NCI-H524 treated with DMSO at 0.1 percent for 48 hours (cell line): ENCODE measurements at places on chromosomes 3 and 15.

GRCh38 chr3:179853176-179853575 is 183.6 kb downstream of the PEX5L start:
- no peak for DNase-seq

- no peak for DNase-seq
These were observed 59.1 kb upstream of the SLC6A1 start for GRCh38 chr3:10933470-10933804.

GRCh38 chr3:136909187-136909586 is 47.2 kb downstream of the NCK1 start:
- no peak for DNase-seq

DNA sequence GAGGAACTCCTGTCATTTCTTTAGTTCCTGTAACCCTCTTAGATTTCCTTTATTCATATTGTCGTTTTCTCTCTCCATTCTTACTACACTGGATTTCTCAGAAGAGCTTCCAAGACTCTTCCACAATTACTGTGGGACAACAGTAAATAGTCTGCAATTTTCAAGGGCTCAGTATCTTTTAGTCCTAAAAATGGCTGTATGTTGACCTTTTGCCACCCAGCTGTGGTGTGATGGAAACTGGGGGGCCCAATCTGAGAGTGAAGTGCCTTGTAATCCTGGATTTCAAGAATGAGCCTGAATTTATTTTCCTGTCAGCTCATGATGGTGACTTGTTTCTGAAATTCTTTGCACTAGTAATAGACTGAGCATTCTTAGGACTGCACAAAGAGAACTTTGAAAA is 277.6 kb upstream of the RASGRP1 start:
- no peak for DNase-seq

- no peak for DNase-seq
These were observed 28.1 kb upstream of the MRPL3 start for GRCh38 chr3:131530843-131531242.

GRCh38 chr3:119873646-119874045 is 91.7 kb downstream of the NR1I2 start:
- DNase-seq = no peak

DNA sequence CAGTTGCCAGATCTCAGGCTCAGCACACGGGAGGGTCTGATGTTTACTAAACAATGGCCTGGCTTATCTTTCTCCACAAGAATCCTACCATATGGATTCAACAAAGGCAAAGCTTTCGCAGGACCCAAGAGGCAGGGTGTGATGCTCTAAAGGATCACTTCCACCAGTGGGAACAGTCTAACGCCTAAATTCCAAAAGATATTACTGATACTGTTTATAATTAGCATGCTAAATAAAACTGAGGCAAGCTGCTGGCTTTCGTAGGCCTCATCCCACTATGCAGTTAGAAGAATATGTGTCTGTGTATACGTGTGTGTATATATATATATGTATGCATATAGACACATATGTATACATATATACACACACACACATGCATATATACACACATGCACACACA is 22.3 kb downstream of the RORA start:
- no peak for DNase-seq

GRCh38 chr3:12513694-12514446 is 29.6 kb downstream of the TSEN2 start:
- DNase-seq = no peak

DNA sequence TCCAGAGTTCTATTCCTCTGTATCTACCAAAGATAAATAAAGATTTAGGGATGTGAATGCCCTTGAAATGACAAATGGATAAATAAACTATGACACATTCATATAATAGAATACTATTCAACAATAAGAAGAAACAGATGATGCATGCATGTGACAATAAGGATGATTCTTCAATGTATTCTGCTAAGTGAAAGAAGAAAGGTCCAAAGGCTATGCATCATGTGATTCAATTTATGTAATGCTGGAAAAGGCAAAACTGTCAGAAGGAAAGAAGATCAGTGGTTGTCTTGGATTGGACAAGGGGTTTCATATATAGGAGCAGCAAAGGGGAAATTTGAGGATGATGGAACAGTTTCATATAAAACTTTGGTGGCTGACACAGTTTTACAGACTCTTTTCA is 32.6 kb upstream of the CHRNA7 start:
- no peak for DNase-seq

DNA sequence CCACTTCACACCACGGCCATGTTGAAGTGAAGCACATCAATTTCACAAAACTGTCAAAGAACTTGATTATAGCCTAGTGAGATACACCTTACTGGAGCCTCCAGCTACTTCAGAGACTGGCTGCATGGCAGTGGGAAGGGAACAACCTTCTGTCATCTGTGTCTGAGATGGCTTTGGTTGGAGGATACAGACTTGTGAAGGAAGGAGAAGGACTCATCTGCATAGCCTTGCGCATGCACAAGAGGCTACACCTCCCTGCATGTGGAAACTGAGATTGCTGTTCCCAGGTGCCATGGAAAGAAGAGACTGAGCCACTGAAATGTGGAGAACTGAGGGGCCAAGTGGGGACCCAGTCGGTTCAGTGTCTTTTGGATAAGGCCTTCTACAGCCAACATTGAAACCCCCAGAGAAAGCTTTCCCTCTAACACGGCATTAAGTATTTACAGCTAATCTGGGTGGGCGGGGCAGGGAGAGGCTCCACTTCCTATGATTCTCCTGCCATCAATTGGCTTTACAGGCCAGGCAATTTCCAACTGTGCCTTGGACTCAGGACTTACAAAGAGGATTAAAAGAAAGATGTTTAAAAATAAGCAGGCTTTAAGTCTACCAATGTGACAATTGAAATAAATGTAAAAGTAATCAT is 58.8 kb downstream of the IL16 start:
- no peak for DNase-seq

GRCh38 chr15:42729409-42729808 is 7.5 kb downstream of the CDAN1 start:
- DNase-seq = no peak

DNA sequence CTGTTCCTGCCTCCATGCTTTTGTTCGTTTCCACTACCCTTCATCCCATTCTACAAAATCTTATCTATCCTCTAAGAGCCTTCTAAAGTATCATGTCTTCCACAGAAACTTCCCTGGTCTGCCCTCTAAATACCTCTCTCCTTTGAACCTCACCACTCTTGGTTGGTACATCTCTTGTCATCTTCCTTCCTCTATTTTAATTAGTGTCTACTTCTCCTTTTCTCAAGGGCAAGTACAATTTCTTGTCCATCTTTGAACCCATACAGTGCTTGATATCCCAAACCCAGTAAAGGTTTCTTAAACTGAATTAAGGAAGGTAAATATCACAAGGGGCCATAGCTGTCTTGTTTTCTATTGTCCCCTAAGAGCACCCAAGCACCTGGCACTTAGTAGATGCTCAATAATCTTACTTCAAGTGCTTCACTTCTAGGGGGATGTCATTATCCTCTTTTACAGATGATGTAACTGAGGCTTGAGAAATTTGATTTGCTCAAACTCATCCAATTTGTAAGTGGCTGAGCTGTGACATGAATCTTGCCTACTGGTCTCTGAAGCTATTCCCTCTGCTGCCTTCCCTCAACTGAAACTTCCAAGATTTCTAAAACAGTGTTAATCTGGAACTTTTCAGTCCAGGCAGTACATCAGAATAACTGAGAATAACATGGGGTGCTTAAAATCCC is 2.6 kb upstream of the DAPK2 start:
- DNase-seq = no peak

DNA sequence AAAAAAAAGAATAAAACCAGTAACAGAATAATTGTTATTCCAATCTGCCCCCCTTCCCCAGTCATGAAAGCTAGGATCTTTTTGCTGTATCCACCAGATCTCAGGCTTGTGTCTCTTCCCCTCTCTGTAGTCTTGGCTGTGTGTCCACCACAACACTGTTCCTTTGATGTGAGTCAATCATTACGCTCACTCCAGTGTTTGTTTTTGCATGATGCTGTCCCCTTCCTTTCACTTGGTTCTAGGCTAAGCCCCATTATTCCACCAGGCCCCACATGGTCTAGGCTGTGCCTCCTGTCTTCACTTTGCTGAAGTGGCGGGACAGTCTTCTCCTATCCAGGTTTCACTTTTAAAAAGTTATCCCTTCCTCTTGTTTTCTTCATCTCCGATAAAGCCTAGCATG is 13.6 kb downstream of the ACKR2 start:
- DNase-seq = no peak

DNA sequence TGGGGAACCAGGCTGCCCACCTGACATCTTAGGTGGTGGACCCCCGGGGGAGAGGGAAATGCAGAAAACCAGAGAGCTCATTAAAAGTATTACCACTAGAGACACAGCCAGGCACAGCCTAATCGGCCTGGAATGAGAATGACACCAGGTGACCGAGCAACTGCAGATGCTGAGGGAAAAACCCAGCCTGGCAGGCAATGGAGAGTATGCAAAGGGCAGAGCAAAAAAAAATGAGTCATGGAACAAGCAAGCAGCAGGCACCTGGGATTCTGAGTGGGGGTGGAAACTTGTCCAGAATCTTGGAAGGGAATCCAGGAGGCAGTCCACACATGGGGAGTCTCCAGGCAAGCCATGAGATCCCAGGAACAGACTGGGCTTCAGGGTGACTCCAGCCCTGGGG is 183.7 kb upstream of the LRRN1 start:
- DNase-seq = no peak

DNA sequence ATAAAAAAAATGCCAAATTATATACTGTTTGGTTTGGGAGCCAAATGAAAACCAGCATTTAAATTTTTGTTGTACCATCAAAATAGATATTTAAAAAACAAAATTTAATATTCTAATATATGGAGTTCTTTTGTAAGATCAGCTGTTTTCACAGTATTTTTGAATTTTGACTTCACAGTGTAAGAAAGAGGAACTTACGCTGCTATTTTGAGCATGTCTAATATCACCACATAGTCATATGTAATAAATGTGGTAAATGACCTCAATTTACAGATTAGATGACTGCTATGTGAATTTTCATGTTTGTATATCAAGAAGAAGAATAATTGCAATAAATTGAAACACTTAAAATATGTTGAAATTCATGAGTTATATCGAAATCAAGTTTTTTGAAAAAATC is 189.6 kb downstream of the ARRDC4 start:
- no peak for DNase-seq

DNA sequence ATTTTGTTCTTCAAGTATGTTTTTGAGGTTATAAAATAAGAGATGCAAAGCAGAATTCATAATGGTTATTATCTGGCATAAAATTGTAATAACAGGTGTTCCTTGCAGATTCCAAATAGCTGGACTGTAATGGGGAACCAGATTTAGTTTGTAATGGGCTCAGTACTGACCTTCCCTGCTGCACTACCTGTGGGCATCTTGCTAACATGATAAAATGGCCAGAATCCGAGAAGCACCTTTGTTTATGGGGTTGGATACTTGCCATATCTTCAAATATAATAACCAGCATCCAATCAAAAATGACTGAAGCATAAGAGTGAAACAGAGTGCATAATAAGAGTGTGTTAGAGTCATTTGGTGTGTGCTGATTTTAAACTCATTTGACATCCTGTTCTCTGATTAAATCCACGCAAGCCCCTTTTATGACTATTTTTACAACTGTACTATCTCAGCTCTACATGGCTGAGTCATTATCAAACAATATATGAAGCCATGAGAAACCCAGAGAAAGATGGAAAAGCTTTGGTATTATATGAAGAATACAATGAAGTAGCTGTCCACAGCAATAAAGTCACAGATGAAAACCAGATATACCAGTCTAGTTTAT is 292.4 kb downstream of the CNTN4 start:
- no peak for DNase-seq

GRCh38 chr3:141482245-141482922 is 4.4 kb upstream of the RASA2 start:
- no peak for DNase-seq

DNA sequence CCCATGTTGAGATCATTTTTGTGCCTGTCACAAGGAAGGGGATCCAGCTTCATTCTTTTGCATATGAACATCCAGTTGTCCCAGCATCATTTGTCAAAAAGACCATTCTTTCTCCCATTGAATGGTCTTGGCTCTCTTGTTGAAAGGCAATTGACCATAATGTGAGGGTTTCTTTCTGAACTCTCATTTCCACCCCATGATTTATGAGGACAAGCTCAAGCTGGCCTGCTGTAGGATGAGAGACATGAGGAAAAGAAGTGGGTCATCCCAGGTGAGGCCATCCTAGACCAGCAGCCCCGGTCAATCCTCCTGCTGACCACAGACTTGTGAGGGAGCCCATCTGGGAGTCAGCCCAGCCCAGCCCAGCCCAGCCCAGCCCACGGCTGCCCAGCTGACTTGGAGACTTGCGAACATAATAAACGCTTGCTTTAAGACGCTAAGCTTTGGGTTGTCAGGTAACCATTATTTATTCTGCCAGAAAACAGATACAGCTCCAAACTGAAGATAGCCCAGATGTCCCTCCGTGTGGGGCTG is 69.0 kb downstream of the LINGO1 start:
- no peak for DNase-seq
